ENCODE measurements at places on chromosomes 4 and X.

- DNase-seq: no peak
Measured at GRCh38 chr4:127503111-127503510, 129.6 kb upstream of the INTU start.

DNA sequence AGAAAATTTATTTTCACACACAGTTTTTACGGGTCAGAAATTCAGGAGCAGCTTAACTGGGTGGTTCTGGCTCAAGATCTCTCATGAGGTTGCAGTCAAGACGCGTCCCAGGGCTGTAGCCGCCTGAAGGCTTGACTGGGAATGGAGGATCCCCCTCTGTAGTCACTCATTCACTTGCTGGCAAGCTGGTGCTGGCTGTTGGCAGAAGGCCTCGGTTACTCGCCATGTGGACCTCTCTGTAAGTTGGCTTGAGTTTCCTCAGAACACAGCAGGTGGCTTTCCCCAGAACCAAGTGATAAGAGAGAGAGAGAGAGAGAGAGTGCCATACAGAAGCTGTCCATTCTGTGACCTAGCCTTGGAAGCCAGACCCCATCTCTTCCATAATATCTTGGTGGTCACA is 132.8 kb downstream of the DCLK2 start:
- DNase-seq: no peak

GRCh38 chr4:147513091-147513490 is 32.2 kb downstream of the EDNRA start:
- DNase-seq: no peak

GRCh38 chr4:53855581-53856250 is 208.7 kb downstream of the CHIC2 start:
- peak; percentile 22 for DNase-seq

- no peak for DNase-seq
Measured at GRCh38 chr4:175772170-175772705, 39.8 kb downstream of the GPM6A start.

- DNase-seq: no peak
Measured at GRCh38 chrX:68831405-68832100, 2.7 kb downstream of the EFNB1 start.

- no peak for DNase-seq
Measured at GRCh38 chrX:13092455-13092941, 48.1 kb upstream of the FAM9C start.

DNA sequence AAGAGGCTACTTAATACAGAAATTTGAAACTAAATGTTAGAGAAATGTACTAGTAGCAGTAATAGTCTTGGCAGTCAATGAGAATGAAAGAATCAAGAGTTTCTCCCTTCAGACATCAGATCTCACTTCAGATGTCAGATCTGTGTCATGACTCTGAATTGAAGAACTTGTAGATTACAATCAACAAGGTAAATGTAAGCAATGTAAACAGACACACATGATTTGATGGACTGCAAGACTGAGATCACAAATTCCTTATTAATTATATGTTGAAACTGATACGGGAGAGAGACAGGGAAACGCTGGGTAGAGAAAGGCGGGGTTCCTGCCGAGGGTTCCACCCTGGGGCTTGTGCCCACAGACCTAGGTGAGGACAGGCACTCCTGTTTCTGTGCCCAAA is 65.5 kb upstream of the HHIP start:
- DNase-seq: no peak

GRCh38 chr4:145720656-145721055 is 40.7 kb downstream of the C4orf51 start:
- DNase-seq: no peak

- DNase-seq: peak; percentile 74
Measured at GRCh38 chr4:121706595-121707021, 9.8 kb upstream of the ANXA5 start.

DNA sequence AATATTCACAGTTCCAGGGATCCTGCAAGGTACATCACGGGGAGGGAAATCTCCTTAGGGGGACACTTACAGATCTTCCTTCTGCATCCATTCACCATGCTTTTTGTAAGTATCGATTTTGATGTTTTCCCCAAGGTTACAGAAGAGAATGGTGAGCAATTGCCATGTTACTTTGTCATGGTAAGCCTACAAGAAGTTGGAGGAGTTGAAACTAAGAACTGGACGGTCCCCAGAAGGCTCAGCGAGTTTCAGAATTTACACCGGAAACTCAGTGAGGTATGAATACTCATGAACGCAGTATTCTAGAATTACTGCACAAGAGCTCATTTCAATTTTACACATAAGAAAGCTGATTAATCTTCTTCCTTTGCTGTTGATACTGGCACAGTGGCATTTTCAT is 53.9 kb downstream of the LRP2BP start:
- DNase-seq: no peak

DNA sequence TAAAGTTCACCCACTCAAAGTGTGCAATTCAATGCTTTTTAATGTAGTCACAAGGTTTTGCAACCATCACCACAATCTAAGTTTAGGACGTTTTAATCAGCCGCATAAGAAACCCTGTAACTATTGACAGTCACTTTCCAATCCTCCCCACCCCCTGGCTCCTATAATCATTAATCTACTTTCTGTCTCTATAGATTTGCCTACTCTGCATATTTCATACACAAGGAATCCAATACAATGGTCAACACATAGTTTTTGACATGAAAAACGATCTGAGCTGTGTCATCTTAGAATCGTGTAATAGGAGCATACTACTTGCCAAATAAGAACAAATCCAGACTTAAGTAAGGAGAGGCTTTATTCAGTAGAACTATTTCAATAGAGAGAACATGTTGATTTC is 47.6 kb downstream of the ANXA3 start:
- DNase-seq: no peak

DNA sequence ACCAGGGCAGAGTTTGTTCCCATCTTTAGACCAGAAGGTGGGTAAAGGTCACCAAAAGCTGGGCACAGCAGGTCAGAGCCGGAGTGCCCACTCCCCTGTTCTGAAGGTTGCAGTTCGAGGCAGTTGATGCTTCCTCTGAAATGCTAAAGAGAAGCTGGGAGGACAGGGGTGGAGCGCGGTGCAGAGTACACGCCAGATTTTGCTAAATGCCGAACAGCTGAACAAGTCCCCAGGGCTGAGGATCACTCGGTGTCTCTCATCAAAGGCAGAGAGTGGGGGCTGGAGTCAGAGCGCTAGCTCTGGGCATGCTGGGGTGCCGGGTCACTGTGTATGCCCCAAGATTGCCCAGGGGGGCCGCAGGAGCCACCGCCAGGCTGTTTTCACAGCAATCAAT is 197.0 kb downstream of the BCOR start:
- no peak for DNase-seq

DNA sequence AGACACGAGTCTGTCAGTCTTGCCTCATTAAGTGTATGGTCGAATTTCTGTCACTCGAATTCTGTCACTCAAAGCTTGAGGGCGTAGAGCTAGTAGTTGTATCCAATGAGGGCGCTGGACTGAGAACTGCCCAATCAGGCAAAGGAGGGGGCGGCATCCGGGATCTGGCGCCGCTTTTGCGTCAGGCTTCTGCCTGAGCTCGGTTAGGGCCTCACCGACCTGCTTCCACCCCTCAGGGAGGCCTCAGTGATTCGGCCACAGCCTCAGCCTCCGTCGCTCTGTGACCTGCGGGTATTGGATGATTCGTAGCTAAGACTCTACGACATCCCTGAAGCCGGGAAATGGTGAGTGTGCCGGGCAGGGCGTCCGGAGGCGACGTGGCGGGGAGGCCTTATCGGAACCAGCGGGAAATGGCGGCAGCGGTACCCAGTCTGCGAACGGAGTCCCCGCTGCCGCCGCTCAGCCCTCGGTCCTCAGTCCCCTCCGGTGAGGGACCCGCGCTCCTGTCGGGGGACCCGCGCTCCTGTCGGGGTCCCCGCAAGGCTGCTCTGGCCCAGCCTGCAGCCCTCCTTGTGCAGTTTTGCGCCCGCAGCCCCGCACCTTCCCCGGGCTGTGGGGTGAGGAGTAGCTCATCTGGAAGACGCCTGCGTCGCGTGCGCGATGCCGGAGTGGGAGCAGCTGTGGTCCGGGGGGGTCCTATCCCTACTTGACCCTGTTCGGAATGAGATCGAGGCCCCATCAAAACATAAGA is 88.3 kb downstream of the ZNF718 start:
- peak; percentile 91 for DNase-seq

- DNase-seq: no peak
Measured at GRCh38 chrX:71617742-71618141, 569 bp downstream of the CXCR3 start.

GRCh38 chr4:69760455-69760854 is at the start of gene SULT1B1:
Gene SULT1B1, minus strand, starts transcription at chr4:69760620. Its CDS starts 5,403 bp downstream, at chr4:69755217.
- peak; percentile 35 for DNase-seq

DNA sequence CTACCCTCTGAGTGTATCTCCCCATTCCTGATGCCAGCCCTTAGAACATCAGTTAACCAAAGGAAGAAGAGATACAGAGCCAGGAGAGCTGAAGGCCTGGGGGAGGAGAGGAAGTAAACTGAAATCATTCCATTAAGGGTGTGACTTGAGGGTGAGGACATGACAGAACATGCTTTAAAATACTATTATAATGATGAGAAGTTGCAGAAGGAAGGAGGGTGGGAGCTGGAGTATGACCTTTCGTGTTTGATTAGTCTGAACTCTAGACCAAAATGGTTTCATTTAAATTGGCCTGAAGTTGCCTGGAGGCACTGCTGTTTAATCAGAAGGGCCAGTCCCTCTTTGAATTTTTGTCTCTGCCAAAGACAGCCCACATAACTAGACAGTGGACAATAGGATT is 11.4 kb downstream of the INTS6L start:
- peak; percentile 50 for DNase-seq

GRCh38 chr4:699816-700580 is 5.6 kb upstream of the PCGF3 start:
- no peak for DNase-seq

- no peak for DNase-seq
Measured at GRCh38 chr4:151198748-151199147, 78.2 kb upstream of the PRSS48 start.

- no peak for DNase-seq
Measured at GRCh38 chr4:184937030-184937710, 81.1 kb upstream of the HELT start.

DNA sequence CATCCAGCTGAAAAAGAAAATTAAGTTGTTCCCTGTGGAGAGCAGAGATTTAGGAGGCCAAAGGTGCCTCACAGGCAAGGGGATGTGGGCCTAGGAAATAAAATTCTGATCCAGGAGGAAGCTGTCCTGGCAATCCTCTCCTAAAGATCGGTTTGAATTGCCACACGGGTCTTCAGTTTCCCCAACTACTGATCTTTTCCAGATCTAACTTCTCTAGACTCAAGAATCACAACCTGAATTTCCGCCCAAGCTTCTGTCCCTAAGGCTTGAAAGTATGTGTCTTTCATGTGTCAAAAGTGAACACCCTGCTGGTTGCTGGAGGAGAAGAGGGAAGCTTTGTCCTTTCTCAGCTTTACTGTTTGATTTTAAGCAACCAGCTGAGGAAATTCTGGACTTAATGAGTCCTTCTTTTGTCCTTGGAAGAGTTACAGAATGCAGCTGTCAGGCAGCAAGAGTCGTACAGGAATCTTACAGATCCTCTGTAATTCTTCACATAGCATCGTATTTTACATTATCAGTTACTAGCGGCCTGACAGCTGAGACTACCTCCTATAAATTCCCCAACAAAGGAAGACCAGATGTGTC is 93.8 kb downstream of the INPP4B start:
- no peak for DNase-seq

GRCh38 chr4:52234561-52235440 is 183.7 kb downstream of the SPATA18 start:
- peak; percentile 60 for DNase-seq

- no peak for DNase-seq
Measured at GRCh38 chrX:130669233-130669632, 233.8 kb downstream of the ENOX2 start.

DNA sequence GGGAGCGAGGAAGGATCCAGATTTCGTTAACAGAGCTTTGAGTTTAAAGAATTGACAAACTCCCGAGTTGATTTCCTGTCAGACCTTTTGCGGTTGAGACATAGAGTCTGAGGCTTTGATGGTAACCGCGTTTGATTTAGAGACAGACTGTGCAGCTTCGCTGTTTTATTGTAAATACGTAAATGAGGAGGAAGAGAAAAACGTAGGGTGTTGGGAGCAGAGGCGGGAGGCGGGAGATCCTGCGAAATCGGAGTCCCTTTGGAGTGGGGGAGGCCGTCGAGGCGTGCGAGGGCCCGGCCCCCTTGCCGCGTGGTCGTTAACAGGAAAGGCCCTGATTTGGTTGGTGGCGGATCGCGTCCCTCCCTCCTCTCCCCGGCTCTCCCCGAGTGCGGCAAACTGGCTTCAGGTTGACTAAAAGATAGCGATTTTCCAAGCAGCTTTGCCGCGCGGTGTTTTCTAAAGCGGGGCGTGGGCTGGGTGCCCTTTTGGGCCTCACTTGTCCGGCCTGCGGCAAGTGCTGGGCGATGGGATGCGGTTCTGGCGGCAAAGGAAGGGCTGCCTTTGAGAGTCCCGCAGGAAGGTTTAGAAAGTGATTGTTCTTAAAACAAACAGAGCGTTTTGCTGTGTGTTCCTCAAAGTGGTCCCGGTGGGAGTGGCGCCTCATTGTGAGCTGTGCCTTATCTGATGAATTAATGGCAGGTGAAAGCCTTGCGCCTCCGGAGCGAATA is 857 bp downstream of the SCML1 start:
- DNase-seq: peak; percentile 37

DNA sequence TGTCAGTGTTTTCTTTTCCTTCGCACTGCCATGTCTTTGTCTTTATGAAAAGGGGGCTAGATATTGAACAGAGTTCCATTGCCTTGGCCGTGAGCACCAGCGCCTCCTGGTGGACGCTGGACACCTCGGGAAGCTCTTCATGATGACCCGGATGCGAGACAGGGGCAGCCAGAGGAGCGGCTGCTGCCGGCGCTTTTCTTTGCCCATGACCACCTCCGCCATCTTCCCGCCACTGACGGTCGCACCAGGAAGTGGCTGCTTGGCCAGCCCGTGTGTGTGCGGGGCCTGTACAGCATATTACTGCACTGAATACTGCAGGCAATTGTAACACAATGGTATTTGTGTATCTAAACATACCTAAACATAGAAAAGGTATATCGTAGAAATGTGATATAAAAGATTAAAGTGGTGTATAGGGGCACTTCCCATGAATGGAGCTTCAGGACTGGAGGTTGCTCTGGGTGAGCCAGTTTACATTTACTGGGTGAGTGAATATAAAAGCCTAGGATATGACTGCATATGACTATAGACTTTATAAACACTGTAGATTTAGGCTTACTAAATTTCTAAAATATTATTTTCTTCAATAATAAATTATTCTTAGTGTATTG is 15.8 kb upstream of the GRIA2 start:
- peak; percentile 68 for DNase-seq

GRCh38 chr4:81142744-81143143 is 72.3 kb downstream of the PRKG2 start:
- no peak for DNase-seq

DNA sequence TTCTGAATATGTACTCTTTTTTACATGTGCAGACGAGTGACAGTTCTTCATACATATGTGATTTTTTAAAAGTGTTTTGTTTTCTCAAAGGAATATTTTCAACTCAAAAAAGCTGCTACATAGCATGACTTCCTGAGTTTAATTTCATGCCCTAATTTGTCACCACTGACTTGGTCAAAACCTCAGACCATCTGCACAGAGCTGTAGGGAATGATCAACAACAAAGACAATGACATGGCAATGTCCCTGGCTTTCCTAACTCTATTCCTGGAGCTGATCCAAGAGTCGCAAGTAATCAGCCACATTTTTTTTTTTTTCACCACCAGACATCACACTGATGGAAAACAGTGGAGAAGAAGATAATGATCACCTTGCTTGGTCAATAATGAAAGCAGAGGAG is 97.7 kb downstream of the TMA16 start:
- peak; percentile 29 for DNase-seq

GRCh38 chr4:93841803-93842345 is 13.3 kb downstream of the ATOH1 start:
- no peak for DNase-seq

- DNase-seq: no peak
Measured at GRCh38 chr4:64729561-64729960, 320.3 kb upstream of the TECRL start.

- no peak for DNase-seq
Measured at GRCh38 chr4:182643801-182644682, 273.1 kb downstream of the DCTD start.
